MM.1S (cell line): ENCODE measurements at places on chromosomes 2 and 18.
A peak's percentile ranks its signal among the peaks of the same experiment; 100 is the strongest.

DNA sequence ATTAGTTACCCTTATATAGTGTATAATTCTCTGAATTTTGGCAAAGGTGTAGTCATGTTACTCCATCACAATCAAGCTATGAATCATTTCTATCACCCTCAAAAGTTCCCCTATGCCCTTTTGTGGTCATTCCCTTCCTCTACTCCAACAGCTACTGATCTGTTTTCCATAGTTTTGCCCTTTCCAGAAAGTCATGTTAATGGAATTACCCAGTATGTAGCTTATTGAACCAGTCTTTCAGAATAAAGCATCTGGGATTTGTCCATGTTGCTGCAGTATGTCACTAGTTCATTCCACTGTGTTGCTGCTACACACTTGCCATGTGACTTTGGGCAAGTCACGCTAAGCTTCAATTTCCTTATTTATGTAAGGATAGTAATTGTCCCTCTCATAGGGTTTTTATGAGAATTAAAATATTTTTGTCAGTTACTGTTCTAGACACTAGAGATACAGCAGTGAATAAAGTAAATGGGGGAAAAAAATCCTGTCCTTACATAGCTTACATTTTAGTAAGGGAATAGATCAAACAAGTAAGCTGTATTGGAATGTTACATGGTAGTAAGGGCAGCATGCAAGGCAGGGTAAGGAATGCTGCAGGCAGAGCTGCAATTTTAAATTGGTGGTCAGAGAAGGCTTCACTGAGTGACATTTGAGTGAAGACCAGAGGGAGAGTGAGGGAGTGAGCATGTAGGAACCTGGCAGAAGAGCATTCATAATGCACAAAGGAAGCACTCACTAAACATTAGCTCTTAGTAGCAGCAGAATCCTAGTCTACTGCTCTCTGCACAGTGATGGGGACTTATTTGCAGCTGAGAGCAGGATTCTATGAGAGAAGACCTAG lies 80.3 kb upstream of the TSPYL6 start:
- no peaks in the 10 kb centered on the region for H3K36me3 ChIP-seq
- H3K27me3 ChIP-seq, result no peaks in the 10 kb centered on the region
- peaks cover 2% of the 10 kb centered on the region for H3K4me1 ChIP-seq
- H3K27ac ChIP-seq, result no peak overlapping the region

DNA sequence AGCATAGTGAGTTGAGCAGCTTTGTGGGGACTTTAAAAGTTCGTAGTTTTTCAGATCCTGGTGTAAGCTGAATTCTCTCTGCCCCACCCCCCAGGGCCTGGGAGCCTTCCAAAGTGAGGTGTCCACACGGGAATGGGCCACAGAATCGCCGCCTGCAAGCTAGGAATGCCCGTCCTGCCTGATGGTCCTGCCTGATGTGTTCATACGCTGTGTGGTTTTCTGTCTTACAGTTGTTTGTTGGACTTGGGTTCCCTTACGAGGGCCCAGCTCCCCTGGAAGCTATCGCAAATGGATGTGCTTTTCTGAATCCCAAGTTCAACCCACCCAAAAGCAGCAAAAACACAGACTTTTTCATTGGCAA lies 158.7 kb downstream of the MGAT5 start:
- no peak for DNase-seq
- no peak overlapping the region for H3K4me3 ChIP-seq
- no peaks in the 10 kb centered on the region; the same call in 1 of the 2 replicates for H3K36me3 ChIP-seq
- H3K4me1 ChIP-seq, result peaks cover 49% of the 10 kb centered on the region
- no peaks in the 10 kb centered on the region for H3K27me3 ChIP-seq
- peak overlapping the region; percentile 94; the same call in 1 of the 2 replicates for H3K27ac ChIP-seq

GRCh38 chr2:188919824-188920223 lies 54.3 kb upstream of the COL3A1 start:
- no peaks in the 10 kb centered on the region for H3K36me3 ChIP-seq
- H3K27ac ChIP-seq, result no peak overlapping the region
- H3K4me1 ChIP-seq, result no peaks in the 10 kb centered on the region
- H3K4me3 ChIP-seq, result no peak overlapping the region
- peak; percentile 9 for DNase-seq

- H3K27ac ChIP-seq, result no peak overlapping the region
- H3K27me3 ChIP-seq, result no peaks in the 10 kb centered on the region
- H3K4me1 ChIP-seq, result no peaks in the 10 kb centered on the region
- DNase-seq, result no peak
These were observed 81.4 kb upstream of the CABLES1 start for GRCh38 chr18:23053776-23054457.

DNA sequence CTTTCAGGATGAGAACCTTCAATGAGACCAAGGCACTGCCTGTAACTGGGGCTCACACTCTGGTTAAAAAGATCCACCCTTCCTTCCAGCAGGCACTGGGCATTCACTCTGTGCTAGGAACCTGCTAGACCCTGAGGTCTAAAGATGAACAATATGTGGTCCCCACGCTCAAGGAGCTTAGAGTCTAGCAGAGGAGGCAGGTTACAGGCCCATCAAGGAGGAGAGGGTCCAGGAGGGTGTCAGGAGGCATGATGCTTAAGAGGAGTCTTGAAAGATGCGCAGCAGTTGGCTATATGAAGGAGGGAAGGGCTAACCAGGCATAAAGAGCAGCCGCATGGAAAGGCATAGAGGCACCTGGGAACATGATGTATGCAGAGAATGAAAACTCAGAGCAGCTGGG lies 4.5 kb downstream of the ANKRD53 start:
- no peak for DNase-seq
- no peak overlapping the region for H3K27ac ChIP-seq
- no peak overlapping the region for H3K4me3 ChIP-seq

- no peak overlapping the region for H3K4me3 ChIP-seq
- DNase-seq, result no peak
- no peaks in the 10 kb centered on the region for H3K27me3 ChIP-seq
These were observed 78.2 kb upstream of the SLC1A4 start for GRCh38 chr2:64910972-64911433.

- no peaks in the 10 kb centered on the region for H3K36me3 ChIP-seq
- no peaks in the 10 kb centered on the region for H3K27me3 ChIP-seq
- no peak for DNase-seq
- H3K4me1 ChIP-seq, result peaks cover 16% of the 10 kb centered on the region
- no peak overlapping the region for H3K4me3 ChIP-seq
- no peak overlapping the region for H3K27ac ChIP-seq
These were observed 79.3 kb downstream of the SDC1 start for GRCh38 chr2:20145497-20146193.

GRCh38 chr2:159661286-159661685 lies 44.9 kb upstream of the BAZ2B start:
- H3K4me3 ChIP-seq, result no peak overlapping the region
- H3K27ac ChIP-seq, result no peak overlapping the region
- no peaks in the 10 kb centered on the region for H3K27me3 ChIP-seq
- no peaks in the 10 kb centered on the region for H3K36me3 ChIP-seq
- H3K4me1 ChIP-seq, result no peaks in the 10 kb centered on the region
